ENCODE measurements at places on chromosomes 13 and 19.

DNA sequence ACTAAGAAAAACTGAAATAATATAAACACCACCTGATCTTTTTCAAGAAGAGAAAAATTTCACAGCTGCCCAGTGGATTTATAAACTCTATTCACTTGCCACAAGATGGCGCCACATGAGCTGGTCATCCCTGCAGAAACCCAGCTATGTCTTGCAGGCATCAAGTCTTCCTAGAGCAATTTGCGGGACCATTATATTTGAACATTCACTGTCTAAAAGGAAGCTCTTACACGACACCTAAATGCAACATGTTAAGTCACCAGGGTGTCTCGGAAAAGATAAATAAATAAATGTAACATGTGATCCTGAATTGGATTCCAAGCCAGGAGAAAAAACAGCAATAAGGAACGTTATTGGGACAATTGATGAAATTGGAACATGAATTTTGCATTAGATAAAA lies 20.3 kb upstream of the AKT2 start:
- no peak for DNase-seq

DNA sequence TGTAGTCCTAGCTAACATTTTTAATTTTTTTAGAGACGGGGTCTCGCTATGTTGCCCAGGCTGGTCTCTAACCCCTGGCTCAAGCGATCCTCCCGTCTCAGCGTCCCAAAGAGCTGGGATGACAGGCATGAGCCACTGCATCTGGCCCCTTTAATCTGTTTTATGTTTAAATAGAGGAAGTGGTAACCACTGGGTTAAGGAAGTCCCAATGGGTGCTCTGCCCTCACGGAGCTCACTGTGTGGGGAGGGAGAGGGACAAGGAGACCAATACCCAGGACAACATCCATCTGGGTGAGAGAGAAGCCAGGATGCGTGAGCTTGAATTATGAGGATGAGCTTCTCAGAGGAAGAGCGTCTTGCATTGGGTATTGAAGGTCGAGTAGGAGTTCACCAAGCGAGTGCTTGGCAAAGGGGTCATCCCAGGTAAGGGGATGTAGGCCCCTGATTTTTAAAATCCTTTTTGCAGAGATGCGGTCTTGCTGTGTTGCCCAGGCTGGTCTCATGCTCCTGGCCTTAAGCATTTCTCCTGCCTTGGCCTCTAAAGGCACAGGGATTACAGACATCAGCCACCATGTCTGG lies 13.8 kb downstream of the YJU2 start:
- no peak for DNase-seq

GRCh38 chr13:31038834-31039552 lies 106.5 kb downstream of the TEX26 start:
- no peak for DNase-seq

DNA sequence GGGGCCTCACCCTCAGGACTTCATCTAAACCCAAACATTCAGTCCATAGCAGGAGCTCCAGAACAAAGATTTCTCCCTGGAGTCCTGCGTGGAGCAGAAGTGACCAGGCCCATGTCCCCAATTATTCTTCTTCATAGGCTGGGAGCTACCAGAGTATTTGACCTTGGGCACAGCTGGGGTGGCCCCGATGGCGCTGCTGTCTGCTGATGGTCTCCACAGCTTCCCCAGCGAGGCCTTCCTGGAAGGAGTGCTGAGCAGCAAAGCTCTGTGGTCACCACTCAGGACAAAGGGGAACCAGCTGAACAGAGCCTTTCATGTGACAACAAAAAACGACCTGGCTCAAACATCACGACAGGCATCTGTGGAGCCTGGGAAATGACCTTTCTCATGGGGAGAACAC lies 62.7 kb upstream of the ARGLU1 start:
- DNase-seq = no peak

Measured in NCI-H1417 treated with DMSO at 0.1 percent for 48 hours (cell line).